ENCODE measurements at places on chromosomes 6 and 20.
A peak's percentile ranks its signal among the peaks of the same experiment; 100 is the strongest.

DNA sequence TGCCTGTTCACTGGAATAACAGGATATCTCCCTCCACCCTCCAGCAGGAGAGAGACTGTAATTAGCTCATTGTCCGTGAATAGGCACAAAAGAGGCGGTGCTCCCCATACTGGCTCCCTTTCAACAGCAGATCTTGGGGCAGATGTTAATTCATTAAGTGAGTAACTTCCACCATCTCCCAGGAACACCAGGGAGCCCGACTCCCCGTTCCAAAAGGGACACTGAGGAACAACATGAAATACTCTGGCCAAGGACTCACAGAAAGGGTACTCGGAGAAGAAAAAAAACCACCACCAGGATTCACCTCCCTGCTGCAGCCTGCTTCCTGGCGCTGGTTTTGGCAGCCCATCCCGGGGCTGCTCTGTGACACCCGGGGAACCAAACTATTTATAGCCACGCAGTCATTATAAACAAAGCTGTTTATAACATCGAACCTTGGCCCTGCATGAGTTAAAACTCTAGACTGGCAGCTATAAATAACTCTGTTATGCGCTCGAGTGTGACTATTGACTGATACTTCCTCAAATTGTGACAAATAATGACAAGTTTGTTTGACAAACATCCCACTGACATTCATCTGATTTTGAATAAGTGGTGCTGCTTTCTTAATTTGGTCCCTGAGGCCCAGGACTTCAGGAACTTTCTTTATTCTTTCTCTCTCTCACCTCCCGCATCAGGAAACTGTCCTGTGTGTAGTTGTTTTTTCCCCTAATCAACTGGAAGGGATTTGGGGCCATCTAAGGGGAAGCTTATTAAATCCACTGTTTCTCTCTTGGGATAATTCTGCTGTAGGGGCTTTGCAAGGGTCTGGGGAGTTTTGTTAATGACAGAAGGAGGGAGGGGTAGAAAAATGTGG, 521.6 kb downstream of the CD83 start:
- H3K4me3 ChIP-seq = peak overlapping the region; percentile 59
- no peak overlapping the region for H3K27ac ChIP-seq
- no peak for DNase-seq
- H3K27me3 ChIP-seq = no peaks in the 10 kb centered on the region
- no peaks in the 10 kb centered on the region for H3K36me3 ChIP-seq

GRCh38 chr20:3811467-3812258, 8.7 kb upstream of the AP5S1 start:
- H3K4me1 ChIP-seq = peaks cover 63% of the 10 kb centered on the region
- H3K27me3 ChIP-seq = no peaks in the 10 kb centered on the region
- peak overlapping the region; percentile 67 for H3K4me3 ChIP-seq

DNA sequence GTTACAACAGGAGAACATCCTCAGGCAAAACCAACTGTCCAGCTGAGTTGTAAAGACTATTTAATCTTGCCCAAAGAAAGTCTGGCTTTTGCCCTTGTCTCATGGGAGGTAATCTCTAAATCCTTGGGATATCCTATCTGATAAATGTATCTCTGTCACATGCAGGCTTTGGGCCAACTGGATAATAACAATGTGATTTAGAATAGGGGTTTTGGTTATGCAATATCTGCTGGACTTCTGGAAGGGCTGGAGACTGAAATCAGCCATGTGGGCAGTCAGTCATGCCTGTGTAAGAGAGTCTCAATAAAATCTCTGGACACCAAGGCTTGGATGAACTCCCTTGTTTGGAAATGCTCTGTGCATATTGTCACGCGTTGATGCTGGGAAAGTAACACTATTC, 56.3 kb upstream of the PRL start:
- H3K36me3 ChIP-seq = no peaks in the 10 kb centered on the region
- no peak overlapping the region for H3K27ac ChIP-seq

DNA sequence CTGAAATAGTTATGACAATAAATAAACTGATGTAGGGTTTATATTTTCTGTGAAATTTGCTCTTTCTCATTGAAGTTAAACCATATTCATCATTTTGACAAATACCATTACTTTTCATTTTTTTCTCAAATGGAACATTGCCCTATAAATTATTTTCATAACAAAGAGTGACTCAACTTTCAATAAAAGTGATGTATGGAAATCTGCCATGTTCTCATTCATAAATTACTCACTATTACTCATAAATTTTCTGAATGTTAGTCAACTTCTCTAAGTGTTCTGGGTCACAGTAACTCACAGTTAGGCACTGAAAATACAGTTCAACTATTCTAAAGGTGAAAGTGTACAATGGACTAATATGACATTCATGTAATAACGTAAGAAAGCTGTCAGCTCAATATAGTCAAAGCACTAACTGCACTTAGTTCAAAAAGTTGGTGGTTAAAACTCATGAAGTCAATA, 19.0 kb upstream of the STX11 start:
- no peak overlapping the region for H3K27ac ChIP-seq
- no peak for DNase-seq

DNA sequence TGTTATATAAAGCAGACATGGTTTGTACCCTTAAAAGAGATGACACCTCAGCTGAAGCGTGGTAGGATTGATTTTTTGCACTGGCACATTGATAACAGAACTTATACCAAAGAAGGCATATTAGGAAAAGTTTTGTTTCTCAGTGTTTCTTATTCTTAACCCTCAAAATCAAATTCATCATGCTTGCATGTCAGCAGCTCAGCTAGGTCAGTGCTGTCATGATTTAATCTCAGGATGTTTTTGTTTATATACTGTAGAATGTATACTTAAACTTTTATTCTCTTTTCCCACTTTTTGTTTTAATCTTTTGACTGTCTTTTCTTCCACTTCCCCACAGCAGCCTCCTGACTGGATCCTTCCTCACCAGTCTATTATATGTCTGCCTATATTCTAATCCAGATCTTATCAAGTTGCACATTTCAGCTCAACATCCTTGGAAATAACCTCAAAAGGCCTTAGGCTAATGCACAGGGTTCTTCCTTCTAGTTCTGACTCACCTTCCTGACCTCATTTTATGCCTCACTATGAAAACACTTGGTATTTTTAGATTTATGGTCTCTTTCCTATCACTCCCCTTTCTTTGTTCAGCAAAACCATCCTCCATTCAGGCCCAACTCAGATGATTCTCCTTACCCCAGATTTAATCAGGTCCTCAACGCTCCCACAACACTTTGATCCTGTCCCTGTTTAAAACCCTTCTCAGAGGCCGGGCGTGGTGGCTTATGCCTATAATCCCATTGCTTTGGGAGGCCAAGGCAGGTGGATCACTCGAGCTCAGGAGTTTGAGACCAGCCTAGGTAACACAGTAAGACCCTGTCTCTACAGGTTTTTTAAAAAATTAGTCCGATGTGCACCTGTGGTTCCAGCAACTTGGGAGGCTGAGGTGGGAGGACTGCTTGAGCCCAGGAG, 7.2 kb downstream of the HEBP2 start:
- H3K27ac ChIP-seq = no peak overlapping the region
- H3K36me3 ChIP-seq = peaks cover 44% of the 10 kb centered on the region
- no peak overlapping the region for H3K4me3 ChIP-seq
- no peak for DNase-seq
- no peaks in the 10 kb centered on the region for H3K4me1 ChIP-seq
- no peaks in the 10 kb centered on the region for H3K27me3 ChIP-seq

DNA sequence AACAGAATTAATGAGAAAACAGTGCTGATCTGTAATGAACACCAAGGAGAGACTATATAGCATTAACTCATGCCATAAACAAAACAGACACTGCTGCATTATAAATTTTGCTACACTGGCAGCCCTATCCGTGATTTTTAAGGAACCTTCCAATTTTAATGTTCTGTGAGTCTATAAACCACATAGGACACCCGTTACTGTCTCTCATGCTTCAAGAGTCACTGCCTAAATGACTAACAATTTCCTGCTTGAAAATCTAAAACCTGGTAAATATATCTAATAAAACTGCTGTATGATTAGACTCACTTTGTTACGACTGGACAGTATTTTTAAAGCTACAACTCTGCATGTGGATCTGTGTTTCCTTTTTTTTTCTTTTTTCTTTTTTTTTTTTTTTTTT, 8.7 kb downstream of the CHD6 start:
- H3K27ac ChIP-seq = no peak overlapping the region
- H3K4me1 ChIP-seq = peaks cover 58% of the 10 kb centered on the region
- H3K4me3 ChIP-seq = no peak overlapping the region
- no peak for DNase-seq
- H3K36me3 ChIP-seq = no peaks in the 10 kb centered on the region

DNA sequence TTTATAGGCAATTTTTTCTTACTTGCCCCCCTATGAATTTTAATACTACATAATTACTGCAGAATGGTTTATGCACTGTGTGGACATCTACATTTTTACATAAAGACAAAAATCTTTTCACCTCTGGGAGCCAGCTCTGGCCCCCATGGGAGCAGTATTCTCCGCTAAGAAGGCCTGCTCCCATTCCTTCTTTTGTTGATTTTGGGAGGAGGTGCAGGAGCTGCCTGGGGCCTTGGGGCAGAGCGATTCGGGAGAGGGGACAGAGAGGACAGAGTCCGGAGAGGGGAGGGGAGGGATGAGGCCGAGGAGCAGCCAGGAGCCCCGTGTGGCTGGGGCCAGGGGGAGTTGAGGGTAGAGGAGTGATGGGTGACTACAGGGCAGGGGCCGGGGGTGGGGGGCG, 452.0 kb downstream of the PREX1 start:
- DNase-seq = no peak
- no peak overlapping the region for H3K27ac ChIP-seq
- no peaks in the 10 kb centered on the region for H3K27me3 ChIP-seq

- no peaks in the 10 kb centered on the region for H3K36me3 ChIP-seq
- peak overlapping the region; percentile 1 for H3K4me3 ChIP-seq
- no peak for DNase-seq
- H3K27me3 ChIP-seq = no peaks in the 10 kb centered on the region
- H3K4me1 ChIP-seq = peaks cover 11% of the 10 kb centered on the region
- H3K27ac ChIP-seq = no peak overlapping the region
Measured at GRCh38 chr6:20169119-20169557, 43.1 kb downstream of the MBOAT1 start.

DNA sequence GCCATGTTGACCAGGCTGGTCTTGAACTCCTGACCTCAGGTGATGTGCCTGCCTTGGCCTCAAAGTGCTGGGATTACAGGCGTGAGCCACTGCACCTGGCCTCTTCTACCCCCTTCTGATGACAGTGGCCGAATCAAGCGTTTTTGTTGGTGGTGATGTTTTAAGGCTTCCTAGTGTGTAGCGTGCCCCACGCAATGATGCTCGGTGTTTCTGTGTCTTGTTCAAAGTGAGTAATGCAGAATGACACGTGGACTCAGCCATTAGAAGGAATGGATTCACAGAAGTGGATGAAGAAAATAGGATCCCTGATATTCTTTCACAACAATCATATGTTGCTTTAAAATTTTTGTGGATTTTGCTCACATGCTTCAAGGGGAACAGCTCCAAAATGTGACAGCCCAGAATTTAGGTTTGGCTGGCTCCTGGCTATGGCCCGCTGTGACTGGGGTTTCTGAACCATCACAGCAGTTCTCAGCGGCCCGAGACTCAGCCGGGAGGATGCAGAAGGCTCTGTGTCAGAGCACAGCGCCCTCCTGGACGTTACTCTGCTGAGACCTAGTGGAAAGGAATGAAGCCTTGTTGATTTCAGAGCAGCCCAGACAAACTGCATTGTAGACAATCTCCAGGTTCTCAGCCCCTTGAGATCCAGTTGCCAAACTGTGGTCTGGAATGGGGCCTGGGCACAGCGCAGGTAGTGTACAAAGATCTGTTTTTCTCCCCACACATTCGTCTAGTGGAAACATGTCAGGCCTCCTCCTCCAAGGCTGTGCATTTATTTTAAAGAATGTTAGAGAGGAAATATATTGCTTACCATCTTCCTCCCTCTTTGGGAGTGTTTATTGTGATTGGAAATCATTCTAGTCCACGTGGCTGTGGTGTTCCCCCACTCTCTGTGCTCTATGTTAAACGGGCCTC, 57.6 kb upstream of the TIAM2 start:
- H3K27ac ChIP-seq = no peak overlapping the region
- H3K36me3 ChIP-seq = no peaks in the 10 kb centered on the region
- H3K27me3 ChIP-seq = no peaks in the 10 kb centered on the region

GRCh38 chr20:50719328-50719727, 12.1 kb upstream of the PARD6B start:
- no peaks in the 10 kb centered on the region for H3K36me3 ChIP-seq
- H3K27ac ChIP-seq = no peak overlapping the region
- H3K4me1 ChIP-seq = peaks cover 7% of the 10 kb centered on the region
- no peaks in the 10 kb centered on the region for H3K27me3 ChIP-seq
